Thoracic aorta (tissue), 2 donors: ENCODE measurements at places on chromosomes 11 and 22. TPM values are rescaled to one million over a fixed set of nuclear protein-coding genes. Genes with fewer than 3 reads are reported as not detected.

Gene KRTAP5-2
- total RNA-seq = not detected

Gene NPAS4
- total RNA-seq = 6.6 TPM

Gene SLC22A6
- not detected for total RNA-seq

Gene CATSPER1
- total RNA-seq = not detected

DNA sequence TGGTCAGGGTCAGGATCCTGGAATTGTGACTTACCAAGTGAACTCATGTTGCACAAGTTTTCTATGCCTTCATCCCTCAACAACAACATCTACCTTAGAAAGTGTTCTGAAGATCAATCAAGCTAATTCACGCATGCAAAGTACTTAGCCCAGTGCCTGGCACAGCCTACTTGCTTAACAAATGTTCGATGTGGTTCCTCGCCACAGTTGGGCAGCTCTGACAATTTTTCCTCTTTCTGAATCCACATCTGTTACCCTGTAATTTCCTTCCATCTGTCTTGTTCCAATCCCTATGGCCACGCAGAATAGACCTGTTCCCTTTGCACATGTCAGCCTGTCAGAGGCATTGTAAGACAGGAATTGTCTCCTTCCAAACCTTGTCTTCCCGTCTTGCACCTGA lies 1415.2 kb downstream of the TBC1D22A start:
- no peak overlapping the region for H3K27ac ChIP-seq
- no peak overlapping the region for H3K4me3 ChIP-seq
- no peaks in the 10 kb centered on the region for H3K4me1 ChIP-seq
- H3K36me3 ChIP-seq = no peaks in the 10 kb centered on the region
- no peak for DNase-seq
- no peaks in the 10 kb centered on the region for H3K27me3 ChIP-seq

GRCh38 chr11:71119656-71120269 lies 132.6 kb downstream of the SHANK2 start:
- H3K4me3 ChIP-seq = no peak overlapping the region
- no peaks in the 10 kb centered on the region for H3K27me3 ChIP-seq
- no peaks in the 10 kb centered on the region for H3K4me1 ChIP-seq
- H3K27ac ChIP-seq = no peak overlapping the region

DNA sequence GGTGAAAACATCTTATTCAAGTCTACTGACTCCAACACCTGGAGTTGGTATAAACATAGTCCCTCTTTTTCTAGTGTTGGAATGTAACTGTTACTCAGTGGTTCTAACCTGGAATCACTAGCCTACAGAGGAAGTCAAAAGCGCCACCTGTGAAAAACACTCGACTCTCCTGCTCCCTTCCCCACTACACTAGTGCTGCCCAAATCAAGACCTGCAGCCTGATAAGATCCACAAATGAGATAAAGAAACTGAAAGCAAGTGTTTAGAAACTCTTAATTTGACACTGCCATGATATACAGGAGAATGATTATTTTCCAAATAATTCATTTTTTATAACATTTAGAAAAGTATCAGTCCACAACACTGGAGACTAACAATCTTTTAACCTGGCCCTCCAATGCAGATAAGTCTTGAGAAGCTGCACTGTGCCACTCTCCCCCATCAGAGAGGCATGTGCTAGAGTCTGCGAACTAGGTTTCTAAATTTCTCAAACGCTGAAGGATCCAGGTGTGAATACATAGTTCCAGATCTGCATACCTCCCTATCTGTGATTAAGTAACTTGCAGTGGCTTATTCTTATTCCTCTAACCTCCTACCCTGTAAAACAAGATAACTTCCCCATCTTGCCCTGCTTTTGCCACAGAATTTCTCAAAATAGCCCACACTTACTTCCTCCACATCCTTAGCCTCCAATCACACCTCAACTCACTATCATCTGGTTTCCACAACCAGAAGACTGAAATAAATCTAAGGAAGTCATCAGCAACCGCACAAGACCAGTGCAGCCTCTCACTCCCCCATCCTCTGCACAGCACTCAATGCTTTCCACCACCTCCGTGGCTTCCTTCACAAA lies 88.1 kb downstream of the RRAS2 start:
- DNase-seq = no peak
- H3K27ac ChIP-seq = no peak overlapping the region
- H3K4me3 ChIP-seq = no peak overlapping the region
- peaks cover under 1% of the 10 kb centered on the region for H3K36me3 ChIP-seq
- no peaks in the 10 kb centered on the region for H3K4me1 ChIP-seq
